ENCODE measurements at places on chromosomes 7 and 10. TPM values are rescaled to one million over a fixed set of nuclear protein-coding genes. Genes with fewer than 3 reads are reported as not detected.

SPAM1 gene
- not detected for total RNA-seq

DNA sequence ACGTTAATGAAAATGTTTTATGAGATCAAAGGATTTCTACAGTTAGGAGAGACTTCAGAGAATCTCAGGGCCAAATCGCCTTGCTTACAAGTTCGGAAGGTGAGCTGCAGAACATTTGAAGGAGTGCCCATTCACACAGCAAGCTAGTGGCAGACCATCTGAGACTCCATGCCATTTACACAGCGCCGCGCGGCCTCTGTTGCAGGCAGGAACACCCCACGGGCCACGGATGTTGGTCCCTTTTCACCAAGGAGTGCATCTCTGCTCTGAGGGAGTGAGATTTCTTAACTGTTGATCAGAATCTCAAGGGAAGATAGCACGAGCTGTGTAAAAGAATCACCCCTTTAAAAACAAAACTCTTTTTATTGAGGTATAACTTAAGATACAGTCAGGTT lies 1.8 kb downstream of the UBE3C start:
- no peaks in the 10 kb centered on the region for H3K27me3 ChIP-seq
- no peak overlapping the region for H3K4me3 ChIP-seq
- no peak overlapping the region for H3K27ac ChIP-seq
- peaks cover 3% of the 10 kb centered on the region for H3K4me1 ChIP-seq

DNA sequence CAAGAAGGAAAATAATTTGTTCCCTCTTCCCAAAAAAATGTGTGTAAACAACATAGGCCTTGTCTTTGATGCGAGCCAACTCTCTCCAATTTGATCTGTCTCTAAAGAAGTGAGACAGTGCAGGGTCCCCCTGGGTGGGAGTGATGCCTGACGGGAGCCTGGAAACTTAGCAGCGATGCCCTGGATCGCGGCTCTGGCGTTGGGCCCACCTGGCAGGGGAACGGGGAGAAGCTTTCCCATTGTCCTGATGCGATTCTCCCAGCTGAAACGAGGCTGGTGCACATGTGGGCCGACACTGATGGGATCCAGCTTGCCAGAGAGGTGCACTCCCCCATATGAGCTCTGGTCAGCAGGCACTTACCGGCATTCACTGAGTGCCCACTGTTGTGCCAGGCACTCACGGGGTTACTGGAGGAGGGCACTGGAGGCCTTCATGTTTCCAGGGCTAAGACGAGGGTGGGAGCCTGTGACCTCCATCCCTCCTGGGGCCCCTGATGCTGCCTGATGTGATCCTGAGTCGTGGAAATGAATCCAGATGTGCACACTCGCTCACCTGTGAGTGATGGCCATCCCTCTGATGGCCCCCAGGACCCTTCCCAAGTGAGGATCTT lies 132.8 kb downstream of the PTPN20 start:
- no peaks in the 10 kb centered on the region for H3K4me1 ChIP-seq
- H3K4me3 ChIP-seq = no peak overlapping the region
- H3K36me3 ChIP-seq = no peaks in the 10 kb centered on the region
- no peaks in the 10 kb centered on the region for H3K27me3 ChIP-seq
- no peak overlapping the region for H3K27ac ChIP-seq
- peak; percentile 34 for DNase-seq

DNA sequence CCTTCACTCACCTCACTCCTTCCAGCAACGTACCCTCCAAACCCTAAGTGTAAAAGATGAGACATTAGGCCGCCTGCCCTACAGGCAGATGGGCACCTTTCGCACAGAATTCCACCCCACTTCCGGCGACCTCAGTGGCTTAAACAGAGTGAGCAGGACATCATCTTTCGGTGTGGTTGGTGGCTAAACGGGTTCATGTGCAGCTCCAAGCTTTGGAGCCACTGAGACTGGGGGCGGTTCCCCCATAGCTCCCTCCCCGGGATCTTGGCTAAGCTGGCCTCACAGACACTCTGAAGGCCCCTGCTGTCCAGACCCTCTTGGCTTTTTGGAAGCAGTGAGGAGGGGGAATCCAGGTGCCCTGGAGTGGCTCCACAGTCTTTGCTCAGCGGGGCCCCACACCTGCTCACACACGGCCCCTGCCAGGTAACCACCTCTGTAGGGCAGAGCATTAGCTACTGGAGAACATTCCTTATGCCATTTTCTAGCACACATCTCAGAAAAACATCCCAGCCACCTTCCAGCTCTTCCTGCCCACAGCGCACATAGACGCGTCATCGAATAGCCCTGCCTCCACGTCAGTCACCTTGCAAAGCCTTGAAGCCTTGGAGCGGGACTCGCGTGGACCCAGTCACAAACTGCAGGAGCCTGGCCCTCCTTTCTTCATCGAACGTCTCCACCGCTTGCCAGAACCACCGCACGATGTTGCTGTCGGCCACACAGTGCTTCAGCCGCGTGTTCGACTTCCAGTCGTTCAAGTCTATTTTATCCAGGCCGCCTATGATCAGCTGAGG lies 108.8 kb downstream of the SMURF1 start:
- no peak overlapping the region for H3K4me3 ChIP-seq
- no peaks in the 10 kb centered on the region for H3K4me1 ChIP-seq
- no peaks in the 10 kb centered on the region for H3K27me3 ChIP-seq

- no peak overlapping the region for H3K4me3 ChIP-seq
- H3K27me3 ChIP-seq = no peaks in the 10 kb centered on the region
Measured at GRCh38 chr10:34015700-34016099, 681.2 kb upstream of the NRP1 start.

DNA sequence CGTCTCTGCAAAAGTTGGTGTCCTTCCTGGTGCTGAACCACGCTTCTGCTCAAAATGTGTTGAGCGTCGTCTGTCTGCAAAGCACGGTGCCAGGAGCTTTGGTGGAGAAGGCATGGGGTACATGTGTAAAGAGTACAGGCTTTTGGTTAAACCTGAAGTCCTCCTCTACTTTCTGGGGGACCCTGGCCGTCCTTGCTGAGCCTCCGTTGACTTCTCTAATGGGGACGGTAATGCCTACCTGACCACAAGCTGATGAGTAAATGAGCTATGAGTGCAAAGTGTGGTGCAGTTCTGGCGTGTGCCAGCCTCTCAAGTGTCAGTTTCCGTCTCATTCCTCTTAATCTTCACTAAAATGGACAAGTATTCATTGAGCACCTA lies 527 bp upstream of the HERPUD2 start:
- H3K36me3 ChIP-seq = no peaks in the 10 kb centered on the region
- peaks cover 6% of the 10 kb centered on the region for H3K4me1 ChIP-seq
- DNase-seq = no peak
- peak overlapping the region; percentile 90 for H3K27ac ChIP-seq

- no peak overlapping the region for H3K4me3 ChIP-seq
- no peaks in the 10 kb centered on the region for H3K4me1 ChIP-seq
- no peak for DNase-seq
Measured at GRCh38 chr7:95264363-95264891, 59.9 kb downstream of the PON1 start.

DNA sequence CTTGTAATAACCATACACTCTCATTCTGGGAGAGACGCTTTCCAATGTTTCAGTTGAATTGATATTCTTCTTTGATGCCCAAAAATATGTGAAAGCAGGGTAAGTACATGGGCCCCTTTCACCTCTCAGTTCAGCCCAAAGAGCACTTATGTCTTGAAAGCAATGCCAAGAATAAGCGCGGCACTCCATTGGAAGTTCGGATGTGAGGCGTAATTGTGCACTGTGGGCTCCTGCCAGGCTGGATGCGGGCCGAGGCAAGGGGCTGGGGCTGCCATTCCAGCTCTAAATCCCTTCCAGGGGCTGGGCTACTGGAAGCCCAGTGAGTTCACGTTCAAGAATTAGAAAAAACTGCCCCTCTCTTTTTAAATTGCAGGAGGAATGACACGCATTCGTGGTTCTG lies 113.8 kb downstream of the EBF3 start:
- no peaks in the 10 kb centered on the region for H3K4me1 ChIP-seq
- H3K27ac ChIP-seq = no peak overlapping the region
- H3K36me3 ChIP-seq = no peaks in the 10 kb centered on the region
- DNase-seq = no peak
- H3K4me3 ChIP-seq = no peak overlapping the region

- H3K4me1 ChIP-seq = no peaks in the 10 kb centered on the region
- H3K4me3 ChIP-seq = no peak overlapping the region
- H3K36me3 ChIP-seq = no peaks in the 10 kb centered on the region
- DNase-seq = no peak
- no peaks in the 10 kb centered on the region for H3K27me3 ChIP-seq
- no peak overlapping the region for H3K27ac ChIP-seq
Measured at GRCh38 chr10:103942866-103943265, 24.1 kb upstream of the SLK start.

- no peaks in the 10 kb centered on the region for H3K27me3 ChIP-seq
- DNase-seq = no peak
Measured at GRCh38 chr7:77420986-77421672, 5.0 kb upstream of the GSAP start.

DNA sequence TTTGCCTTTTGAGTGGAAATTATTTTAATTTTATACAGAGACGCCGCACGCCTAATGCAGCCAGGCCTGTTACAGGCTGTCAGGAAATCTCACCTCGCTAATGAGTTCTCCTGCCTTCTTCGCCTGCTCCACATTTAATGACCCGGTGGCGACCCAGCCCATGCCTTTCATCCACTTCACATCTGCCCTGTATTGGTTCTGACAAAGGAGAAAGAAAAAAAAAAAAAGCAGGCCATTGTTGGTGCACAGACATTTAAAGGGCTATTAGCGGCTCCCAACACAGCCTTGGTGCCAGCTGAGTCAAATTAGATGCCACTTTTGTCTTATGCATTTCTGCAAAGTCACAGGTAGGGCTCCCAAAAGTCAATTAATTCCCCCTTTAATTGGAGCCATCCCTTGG lies 43.3 kb downstream of the NRAP start:
- no peak for DNase-seq
- no peaks in the 10 kb centered on the region for H3K36me3 ChIP-seq
- no peaks in the 10 kb centered on the region for H3K27me3 ChIP-seq

DNA sequence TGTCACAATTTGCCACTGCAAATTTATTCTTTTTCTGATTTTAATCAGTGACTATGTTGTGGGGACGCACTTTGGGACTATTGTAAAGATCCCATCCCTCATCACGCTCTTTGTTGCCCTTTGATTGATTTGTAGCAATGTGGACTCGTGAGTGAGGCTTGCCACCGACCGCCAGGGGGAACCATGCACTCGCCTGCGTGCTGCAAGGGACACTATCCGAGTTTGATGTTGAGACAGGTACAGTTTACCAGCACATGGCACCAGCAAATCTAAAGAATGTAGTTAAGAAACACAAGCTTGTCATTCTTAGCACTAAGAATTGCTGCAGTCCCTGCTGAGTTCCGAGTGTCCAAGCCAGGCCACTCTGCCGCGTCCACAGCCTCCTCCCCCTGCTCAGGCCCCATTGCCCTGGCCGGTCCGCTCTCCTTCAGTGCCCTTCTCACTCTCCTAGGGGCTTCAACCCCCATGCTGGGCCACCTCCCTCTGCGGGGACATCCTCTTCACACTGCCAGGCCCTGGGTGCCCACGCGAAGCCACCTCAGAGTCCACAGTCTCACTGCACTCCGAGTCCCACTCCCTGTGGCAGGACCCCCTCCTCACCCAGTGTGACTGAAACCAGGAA lies 2.0 kb upstream of the SFTPA2 start:
- H3K27me3 ChIP-seq = no peaks in the 10 kb centered on the region
- H3K4me1 ChIP-seq = no peaks in the 10 kb centered on the region
- H3K4me3 ChIP-seq = no peak overlapping the region
- H3K36me3 ChIP-seq = no peaks in the 10 kb centered on the region
- DNase-seq = no peak
- H3K27ac ChIP-seq = no peak overlapping the region

DNA sequence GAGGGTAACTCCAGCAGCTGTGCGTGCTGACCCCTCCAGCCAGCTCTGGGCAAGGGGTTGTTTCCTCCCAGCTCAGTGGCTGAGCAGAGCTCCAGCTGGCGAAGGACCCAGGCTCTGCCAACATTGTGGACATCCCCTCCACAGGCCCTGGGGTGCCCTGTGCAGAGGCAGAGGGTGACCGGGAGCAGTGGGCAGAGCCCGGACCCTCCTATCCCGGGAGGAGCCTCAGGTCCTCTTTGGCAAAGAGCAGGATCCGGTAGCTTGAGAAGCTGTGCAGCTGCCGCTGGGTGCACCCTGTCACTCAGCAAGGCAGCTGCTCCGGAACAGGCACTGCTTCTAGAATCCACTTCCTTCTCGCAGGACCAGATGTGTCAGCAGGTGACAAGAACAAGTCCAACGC lies 175.9 kb downstream of the EBF3 start:
- no peak overlapping the region for H3K27ac ChIP-seq
- no peak for DNase-seq
- H3K27me3 ChIP-seq = no peaks in the 10 kb centered on the region
- no peaks in the 10 kb centered on the region for H3K36me3 ChIP-seq
- no peak overlapping the region for H3K4me3 ChIP-seq

GRCh38 chr7:94142281-94142680 lies 138.1 kb upstream of the BET1 start:
- H3K36me3 ChIP-seq = no peaks in the 10 kb centered on the region
- no peak overlapping the region for H3K4me3 ChIP-seq
- H3K4me1 ChIP-seq = no peaks in the 10 kb centered on the region
- DNase-seq = no peak
- H3K27me3 ChIP-seq = no peaks in the 10 kb centered on the region

ZCCHC24 gene
- 41.8 TPM for total RNA-seq

SLC29A3 gene
- total RNA-seq = 1.0 TPM

PLAC9 gene
- 32.6 TPM for total RNA-seq

DNA sequence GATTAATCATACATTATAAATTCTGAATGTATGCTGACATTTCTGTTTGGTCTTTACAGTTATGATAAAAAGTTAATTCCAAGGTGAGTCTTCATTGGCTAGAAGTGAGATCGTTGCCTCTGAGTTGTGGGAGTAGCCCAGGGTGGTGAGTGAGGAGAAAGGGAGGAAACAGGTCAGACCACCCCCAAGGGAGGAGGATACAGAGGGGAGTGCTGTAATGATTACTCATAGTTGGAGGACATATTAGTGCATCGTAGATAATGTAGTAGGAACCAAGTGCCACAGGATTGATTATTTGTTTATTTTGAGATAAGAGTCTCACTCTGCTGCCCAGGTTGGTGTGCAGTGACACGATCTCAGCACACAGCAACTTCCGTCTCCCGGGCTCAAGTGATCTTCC lies 672.2 kb downstream of the INHBA start:
- no peak overlapping the region for H3K27ac ChIP-seq
- no peak for DNase-seq
- no peaks in the 10 kb centered on the region for H3K27me3 ChIP-seq
- H3K4me3 ChIP-seq = no peak overlapping the region

ZPBP gene
- total RNA-seq = not detected

UPK3BL2 gene
- not detected for total RNA-seq

DNA sequence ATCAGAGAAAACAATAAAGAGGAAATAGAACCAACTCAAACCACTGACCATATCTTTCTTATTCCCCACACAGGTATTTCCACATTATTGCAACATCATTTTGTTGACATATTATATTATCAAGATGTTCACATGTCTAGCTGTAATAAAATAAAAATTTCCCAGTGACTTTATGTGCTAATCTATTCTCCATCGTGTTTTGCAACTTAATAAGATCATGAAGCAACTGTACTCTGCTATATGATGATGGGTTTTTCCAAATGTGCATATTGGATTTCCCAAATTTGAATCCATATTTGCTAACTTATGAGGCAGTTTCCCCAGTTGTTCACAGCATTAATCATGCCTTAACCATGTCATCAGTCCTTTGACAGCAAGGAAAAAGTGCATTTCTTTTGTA lies 127.8 kb downstream of the ITGB8 start:
- no peak overlapping the region for H3K27ac ChIP-seq
- H3K27me3 ChIP-seq = no peaks in the 10 kb centered on the region

GRCh38 chr7:132113536-132114371 lies 462.5 kb downstream of the PLXNA4 start:
- H3K27ac ChIP-seq = no peak overlapping the region
- DNase-seq = no peak
- H3K36me3 ChIP-seq = no peaks in the 10 kb centered on the region
- no peaks in the 10 kb centered on the region for H3K27me3 ChIP-seq

- H3K4me3 ChIP-seq = no peak overlapping the region
- H3K4me1 ChIP-seq = no peaks in the 10 kb centered on the region
- H3K27me3 ChIP-seq = no peaks in the 10 kb centered on the region
- no peak overlapping the region for H3K27ac ChIP-seq
Measured at GRCh38 chr7:49670991-49671390, 102.4 kb upstream of the VWC2 start.
